ENCODE measurements at places on chromosomes 12 and 14.

DNA sequence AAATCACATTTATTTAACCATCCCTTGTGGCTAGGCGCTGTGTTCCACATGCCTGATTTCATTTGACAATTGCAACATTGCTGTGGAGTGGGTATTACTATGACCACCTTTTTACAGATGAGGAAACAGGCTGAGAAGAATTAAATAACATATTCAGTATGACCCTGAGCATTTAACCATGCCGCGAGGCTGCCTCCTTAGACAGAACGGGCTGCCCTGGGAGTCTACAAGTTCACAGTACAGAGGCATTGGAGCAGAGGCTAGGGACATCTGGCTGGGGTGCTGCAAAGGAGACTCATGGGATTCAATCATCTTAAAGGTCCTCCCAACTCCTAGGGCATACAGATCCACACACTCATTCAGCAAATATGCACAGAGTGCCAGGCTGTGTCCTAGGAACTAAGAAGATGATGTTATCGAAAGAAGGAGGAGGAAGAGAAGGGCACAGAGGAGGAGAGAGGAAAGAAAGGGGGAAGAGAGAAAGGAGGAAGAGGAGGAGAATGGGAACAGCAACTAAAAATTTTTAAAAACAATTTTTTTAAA is 164.7 kb upstream of the CCND2 start:
- DNase-seq = no peak

GRCh38 chr12:52442600-52443061 is 8.5 kb upstream of the KRT75 start:
- no peak for DNase-seq

GRCh38 chr12:89892436-89892835 is 183.8 kb upstream of the ATP2B1 start:
- no peak for DNase-seq

- no peak for DNase-seq
These were observed 108.7 kb downstream of the SYT10 start for GRCh38 chr12:33330940-33331339.

DNA sequence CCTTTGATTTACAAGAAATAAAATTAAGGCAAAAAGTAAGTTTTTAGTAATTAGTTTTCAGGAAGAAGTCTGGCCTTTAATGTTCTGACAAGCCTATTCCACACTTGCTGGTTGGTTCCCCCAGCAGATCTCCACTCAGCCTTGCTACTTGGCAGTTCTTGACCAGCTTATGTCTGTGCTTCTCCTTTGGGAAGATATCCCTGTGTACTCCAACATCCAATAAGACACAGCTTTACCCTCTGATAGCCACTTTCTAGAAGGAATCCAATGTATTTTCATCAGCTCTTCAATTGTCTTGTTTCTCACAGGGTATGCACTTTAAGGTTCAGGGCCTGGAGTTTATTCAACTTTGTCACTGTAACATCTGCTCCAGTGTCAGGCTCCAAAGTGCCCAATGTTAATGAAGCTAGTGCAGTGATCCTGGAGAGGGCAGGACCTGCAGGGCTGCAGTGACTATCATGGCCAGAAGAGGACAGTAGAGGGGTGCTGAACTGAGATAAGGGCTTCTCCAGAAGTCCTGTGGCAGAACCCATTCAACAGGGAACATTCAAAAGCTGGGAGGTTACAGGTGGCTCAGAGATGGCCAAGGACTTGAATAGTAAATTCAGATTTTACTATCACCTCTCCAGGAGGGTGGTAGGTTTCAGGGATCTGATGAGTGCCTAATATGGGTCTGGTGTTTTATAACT is 22.9 kb downstream of the JKAMP start:
- DNase-seq = no peak

Data from activated T-helper 1 cell treated with anti-CD3 and anti-CD28 coated beads, Interleukin-2, amount 50 U/mL, for 16 hours (primary cell).